CD4-positive, CD25-positive, alpha-beta regulatory T cell (primary cell): ENCODE measurements at places on chromosomes 4 and X. TPM values are rescaled to one million over a fixed set of nuclear protein-coding genes. Genes with fewer than 3 reads are reported as not detected.
A peak's percentile ranks its signal among the peaks of the same experiment; 100 is the strongest.

POLN gene
- 0.46 TPM for polyA plus RNA-seq

GRCh38 chr4:7434766-7435150, at the start of gene PSAPL1:
PSAPL1 (minus strand) TSS chr4:7434930; CDS start chr4:7434879, 51 bp downstream.
- no peak for DNase-seq

AMTN gene
- polyA plus RNA-seq = not detected

DNA sequence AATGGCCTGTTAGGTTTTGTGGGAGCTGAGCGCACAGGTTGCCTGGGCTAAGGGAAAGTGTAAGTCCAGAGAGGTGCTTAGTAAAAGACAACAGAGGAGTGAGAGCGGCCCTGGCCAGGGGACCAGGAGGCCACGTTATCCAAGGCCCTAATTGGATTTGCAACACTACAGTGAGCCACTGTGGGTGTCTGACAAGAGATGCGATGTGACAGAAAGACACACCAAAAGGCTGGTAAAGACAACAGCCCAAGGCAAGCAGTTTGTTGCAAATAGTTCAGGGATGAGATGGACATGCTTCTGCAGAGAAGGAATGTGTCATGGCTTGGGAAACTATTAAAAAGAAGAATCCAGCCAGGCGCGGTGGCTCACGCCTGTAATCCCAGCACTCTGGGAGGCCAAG, 162.7 kb upstream of the KIT start:
- no peak for DNase-seq

- DNase-seq = peak; percentile 1
Measured at GRCh38 chr4:165610679-165611437, 232.1 kb downstream of the CPE start.

DNA sequence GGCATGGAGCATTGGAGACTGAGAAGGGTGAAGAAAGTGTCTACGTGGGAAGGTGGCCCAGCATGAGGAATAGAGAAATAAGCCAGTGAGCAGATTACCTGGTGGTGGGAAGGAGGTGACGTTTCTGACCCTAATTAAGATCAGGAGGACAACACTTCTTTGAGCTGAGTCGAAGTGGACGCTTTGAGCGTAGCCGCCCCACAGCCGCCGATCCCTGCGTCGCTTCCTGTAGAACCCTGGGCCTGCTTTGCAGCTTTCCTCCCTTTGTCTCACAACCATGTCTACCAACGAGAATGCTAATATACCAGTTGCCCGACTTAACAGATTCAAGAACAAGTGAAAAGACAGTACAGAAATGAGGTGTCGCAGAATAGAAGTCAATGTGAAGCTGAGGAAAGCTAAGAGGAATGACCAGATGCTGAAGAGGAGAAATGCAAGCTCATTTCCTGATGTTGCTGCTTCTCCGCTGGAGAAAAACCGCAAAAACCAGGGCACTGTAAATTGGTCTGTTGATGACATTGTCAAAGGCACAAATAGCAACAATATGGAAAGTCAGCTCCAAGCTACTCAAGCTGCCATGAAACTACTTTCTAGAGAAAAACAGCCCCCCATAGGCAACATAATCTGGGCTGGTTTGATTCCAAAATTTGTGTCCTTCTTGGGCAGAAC, 6.4 kb upstream of the ANTXR2 start:
- DNase-seq = no peak

DNA sequence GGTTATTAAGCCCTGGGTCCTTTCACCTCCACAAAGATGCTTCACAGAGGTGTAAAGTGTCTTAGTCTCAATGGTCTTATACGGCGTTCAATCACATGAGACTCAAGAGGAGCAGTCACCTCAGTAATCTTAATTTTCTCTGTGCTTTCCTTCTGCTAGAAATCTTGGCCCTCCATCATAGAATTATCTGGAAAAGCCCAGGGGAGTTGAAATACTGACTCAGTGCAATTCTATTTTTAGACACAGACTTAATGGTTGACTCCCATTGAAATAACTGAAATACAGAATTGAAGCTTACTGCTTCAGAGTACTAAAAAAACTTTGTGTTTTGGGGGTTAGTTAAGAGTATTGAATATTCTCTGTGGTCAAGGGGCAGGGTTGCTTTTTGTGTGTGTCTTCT, 94.5 kb upstream of the IL15 start:
- no peak for DNase-seq

PNMA5 gene
- polyA plus RNA-seq = 0.26 TPM

DNA sequence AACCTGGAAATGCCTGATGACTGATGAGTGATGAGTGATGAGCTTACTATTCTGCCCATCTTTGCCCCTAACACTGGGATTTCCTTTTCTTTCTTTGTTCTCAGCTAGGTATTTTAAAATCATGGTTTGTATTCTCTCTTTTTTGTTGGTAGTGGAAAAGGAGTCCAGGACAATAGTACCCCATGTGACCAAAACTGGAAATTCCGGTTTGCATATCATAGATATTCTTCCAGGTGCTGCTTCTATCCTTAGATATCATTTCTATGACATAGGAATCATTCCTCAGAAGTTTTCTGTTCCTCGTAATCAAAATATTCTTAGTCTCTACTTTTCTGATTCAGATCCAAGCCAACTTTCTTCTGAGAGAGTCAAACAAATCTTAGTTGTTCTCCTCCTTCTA, 320.5 kb upstream of the TET2 start:
- DNase-seq = no peak

- no peak for DNase-seq
Measured at GRCh38 chr4:165129924-165130323, 17.3 kb upstream of the TMEM192 start.

DNA sequence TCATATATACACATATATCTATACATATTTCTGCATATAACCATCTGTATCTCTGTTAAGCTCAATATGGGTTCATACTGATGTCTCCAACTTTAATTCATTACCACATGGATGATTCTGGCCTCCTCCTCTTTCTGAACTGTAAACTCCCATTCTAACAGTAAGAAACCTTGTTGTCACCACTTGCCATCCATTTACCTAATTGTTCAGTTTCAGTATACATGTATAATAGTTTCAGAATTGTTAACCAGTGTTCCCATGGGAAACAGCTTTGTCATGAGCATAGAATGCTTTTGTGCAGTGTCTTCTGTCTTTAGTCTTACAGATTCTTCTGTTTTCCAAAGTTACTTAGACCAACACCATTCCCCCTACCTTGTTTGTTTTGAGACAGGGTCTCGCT, 35.9 kb downstream of the SLC9A6 start:
- no peak for DNase-seq

ARL9 gene
- polyA plus RNA-seq = not detected

RBMXL3 gene
- polyA plus RNA-seq = not detected

DNA sequence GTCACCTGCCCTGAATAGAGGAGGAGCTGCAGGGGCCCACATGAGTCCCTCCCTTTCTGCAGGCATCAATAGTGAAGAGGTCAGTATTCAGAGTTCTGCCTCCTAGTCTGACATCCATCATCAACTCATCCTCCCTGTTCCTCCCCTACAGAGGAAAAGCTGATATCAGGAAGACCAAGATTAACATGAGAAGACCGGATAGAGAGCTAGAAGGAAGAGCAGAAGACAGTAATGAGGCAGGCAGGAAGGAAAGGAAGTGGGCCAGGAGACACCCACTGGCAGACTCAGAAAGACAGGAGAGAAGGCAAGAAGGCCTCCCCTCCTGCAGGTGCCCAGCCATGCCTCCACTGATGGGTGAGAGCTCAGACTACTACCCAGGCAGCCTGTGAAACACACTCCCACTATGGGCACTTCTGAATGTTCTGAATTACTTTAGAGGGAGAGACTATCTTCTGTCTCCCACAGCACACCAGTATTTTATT, 74.6 kb downstream of the CC2D2A start:
- no peak for DNase-seq

- DNase-seq = no peak
Measured at GRCh38 chrX:135420831-135421230, 913 bp upstream of the SMIM10L2A start.

DNA sequence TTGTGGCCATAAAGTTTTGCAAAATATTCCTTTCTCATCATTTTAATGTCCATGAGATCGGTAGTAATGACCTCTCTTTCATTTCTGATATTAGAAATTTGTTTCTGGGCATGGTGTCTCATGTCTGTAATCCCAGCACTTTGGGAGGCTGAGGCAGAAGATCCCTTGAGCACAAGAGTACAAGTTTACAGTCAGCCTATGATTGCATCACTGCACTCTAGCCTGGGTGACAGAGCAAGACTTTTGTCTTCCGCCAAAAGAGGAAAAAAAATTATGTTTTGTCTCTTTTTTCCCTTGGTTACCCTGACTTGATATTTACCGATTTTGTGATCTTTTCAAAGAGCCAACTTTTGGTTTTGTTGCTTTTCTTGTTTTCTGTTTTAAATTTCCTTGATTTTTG, 10.8 kb upstream of the NKAP start:
- no peak for DNase-seq

- DNase-seq = no peak
Measured at GRCh38 chr4:182189103-182189878, 53.9 kb upstream of the TENM3 start.

DNA sequence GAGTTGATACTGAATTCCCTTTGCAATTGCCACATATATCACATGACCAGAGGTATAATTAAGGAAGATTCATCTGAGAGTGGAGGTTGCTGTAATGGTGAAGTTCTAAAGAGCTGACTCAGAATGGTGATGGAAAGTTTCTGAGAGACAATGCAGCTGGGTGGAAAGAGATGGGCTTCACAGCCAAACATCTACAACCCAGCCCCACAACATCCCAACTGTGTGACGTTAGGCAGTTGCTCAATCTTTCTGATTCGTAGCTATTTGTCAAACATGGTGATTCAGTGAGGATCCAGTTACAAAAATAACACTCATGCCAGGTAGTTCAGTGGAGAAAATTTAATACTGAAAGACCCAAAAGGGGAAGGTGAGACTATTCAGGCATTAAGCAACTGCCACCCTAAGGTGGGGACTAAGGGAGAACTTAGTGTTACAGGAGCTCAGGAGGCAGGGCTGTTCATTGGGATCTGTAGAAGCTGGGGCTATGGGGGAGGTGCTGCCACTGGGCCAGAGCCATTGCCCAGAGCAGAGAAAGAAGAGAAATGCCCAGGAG, 6.9 kb upstream of the AFF1 start:
- DNase-seq = no peak

CXorf38 gene
- polyA plus RNA-seq = 36.7 TPM

WAS gene
- polyA plus RNA-seq = 21.8 TPM

CENPVL3 gene
- polyA plus RNA-seq = not detected

DNA sequence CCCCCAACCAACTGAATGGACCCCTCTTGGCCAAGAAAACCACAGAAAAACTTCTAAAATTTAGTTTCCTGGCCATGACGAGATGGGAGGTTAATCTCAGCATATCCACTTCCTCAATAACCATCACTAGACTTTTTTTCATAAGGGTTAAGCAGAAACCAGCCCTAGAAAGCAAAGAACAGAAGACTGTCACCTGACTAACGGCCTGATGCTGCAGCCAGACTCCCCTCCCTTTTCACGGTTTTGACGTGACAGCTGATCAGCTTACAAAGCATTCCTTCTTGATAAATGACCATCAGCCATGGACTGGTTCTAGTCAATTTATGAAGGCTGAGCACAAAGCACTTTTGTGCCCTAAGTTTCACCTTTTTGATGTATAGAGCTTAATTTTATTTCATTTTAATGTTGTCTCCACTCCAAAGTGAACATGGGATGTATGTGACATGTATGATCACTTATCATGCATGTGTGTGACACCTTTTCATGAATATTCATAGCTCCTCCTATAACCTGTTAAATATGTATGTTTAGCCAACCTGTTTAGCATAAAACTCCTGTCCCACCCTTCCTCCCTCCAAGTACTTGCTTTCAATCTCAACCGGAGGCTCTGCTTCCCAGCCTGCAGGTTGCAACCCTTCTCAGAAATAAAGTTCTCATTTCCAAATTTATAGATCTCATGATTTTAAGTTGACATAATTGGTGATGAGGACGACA, 56.3 kb downstream of the SERTM2 start:
- DNase-seq = no peak

GRCh38 chrX:15204130-15204751, 65.6 kb downstream of the ASB9 start:
- DNase-seq = peak; percentile 80

DRD5 gene
- polyA plus RNA-seq = not detected

TRIML2 gene
- polyA plus RNA-seq = not detected

GRCh38 chrX:88746925-88747324, at the start of gene CPXCR1:
CPXCR1 (plus strand) TSS chrX:88747225; CDS start chrX:88753415, 6,190 bp downstream.
- no peak for DNase-seq

DNA sequence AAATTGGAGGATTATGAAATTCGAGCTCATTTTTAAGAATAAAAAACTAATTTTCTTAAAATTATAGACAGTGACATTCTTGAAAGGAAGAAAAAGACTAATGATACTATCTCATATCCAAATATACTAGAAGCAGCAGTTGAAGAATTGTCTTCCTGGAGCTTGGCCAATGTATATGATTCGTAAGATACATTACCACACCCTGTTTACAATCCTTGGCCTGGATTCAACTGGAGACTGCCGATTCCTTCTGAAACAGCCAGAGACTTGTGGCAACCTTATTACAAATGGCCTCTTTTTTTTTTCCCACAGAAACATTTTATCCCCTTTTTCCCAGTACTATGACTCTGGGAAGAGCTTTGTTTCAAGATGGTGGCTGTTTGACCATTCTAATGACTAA, 571.2 kb upstream of the FAT1 start:
- DNase-seq = no peak

DNA sequence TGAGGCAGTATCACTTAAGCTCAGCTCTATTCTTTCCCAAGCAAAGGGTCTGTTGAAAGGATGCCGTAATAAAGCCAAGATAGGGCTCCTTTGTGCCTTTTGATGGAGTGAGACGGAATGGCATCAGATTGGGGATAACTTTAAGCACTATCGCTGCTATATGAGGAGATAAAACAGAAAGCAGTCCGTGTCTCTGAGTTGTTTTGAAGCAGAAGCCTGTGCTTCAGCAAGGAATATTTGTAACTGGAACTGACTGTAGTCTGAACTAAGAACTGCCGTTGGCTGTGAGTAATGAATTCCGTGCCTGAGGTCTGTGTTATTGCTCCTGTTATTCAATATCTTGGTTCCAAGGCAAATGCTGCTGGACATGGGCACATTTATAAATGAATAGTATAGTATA, 297.4 kb downstream of the ANKRD50 start:
- DNase-seq = no peak
